ENCODE measurements at places on chromosomes 13 and 19. TPM values are rescaled to one million over a fixed set of nuclear protein-coding genes. Genes with fewer than 3 reads are reported as not detected.

DNA sequence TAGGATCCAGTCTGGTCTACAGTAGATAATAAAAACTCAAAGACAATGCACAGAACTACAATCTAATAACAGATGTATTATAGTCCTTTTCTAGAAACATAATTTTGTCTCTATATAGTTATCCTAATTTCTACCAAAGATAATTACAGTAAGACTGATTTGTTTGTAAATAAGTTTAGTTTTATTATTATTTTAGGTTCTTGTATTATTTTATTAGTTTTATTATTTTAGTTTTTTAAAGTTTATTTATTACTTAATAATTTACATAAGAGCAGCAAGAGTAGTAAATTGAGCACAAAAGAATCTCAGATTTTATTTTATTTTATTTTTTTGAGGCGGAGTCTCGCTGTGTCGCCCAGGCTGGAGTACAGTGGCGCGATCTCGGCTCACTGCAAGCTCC lies 22.3 kb upstream of the ZNF227 start:
- DNase-seq = no peak

DNA sequence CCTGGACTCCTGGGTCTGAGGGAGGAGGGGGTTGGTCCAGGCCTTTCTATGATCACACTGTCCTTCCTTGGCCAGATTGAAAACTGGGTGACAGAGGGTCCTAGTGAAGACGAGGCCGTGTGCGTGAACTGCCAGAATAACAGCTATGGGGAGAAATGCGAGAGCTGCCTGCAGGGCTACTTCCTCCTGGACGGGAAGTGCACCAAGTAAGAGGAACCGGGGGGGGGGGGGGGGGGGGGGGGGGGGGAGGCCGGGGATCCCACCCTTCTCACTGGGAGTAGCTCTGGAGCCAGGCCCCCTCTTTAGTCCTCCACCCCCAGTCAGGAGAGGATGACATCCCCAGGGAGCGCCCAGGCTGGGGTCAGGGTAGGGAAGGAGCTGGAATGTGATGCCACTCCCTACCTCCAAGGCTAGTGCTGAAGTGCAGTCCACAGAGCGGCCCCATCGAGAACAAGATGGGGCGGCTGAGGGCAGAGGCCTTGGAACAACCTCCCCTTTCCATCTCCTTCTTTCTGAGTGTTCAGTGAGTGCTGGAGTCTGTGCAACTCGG lies 19.4 kb downstream of the CNFN start:
- DNase-seq = no peak

Gene ATCAY
- total RNA-seq = not detected

Gene TEX101
- total RNA-seq = not detected

Measured in osteoblast (primary cell).